ENCODE measurements at places on chromosomes 3 and 15.

DNA sequence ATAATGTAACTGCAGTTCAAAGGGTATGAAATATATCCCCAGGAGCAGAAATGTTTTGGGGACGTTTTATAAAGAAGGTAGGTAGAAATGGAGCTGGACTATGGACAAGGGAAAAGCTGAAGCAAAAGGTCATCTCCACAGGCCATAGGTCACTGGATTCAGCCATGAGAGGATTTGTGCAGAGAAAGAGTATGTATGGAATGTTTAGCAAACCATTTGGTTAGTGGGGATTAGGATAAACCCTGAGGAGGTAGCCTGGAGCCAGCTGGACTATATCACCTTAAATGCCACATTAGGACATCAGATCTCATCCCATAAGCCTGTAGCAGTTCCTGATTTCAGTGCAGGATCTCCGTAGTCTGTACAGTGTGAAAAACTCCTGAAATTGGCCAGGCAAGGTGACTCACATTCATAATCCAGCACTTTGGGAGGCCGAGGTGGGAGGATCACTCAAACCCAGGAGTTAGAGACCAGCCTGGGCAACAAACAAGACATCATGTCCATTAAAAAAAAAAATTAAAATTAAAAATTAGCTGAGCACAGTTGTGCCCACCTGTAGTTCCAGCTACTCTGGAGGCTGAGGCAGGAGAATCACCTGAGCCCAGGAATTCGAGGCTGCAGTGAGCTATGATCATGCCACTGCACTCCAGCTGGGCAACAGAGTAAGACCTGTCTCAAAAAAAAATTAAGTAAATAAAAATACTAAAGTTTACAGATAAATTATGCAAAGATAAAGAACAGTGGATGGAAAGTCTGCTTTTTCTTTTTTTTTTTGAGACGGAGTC lies 4.7 kb downstream of the IP6K1 start:
- no peak for DNase-seq

DNA sequence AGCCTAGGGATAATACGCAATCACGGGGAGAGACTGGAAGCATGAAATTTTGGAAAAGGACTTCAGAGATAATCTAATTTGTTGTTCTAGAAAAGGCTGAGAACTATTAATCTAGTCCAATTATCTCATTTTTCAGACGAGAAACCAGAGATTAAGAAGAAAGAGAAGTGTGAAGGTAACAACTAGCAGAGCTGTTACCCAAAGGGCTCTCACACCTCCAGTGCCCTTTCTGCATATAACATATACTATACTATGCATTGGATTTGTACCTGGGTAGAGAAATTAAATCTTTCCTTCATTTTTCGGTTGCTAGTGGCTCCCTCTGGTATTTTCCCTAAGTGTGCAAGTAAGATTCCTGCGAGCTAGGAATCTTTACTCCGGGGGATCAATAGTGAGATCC lies 13.4 kb upstream of the TM4SF19 start:
- no peak for DNase-seq

GRCh38 chr15:25422021-25422420 lies 16.8 kb downstream of the UBE3A start:
- DNase-seq: no peak

GRCh38 chr3:186217820-186218164 lies 108.9 kb upstream of the ETV5 start:
- no peak for DNase-seq

- DNase-seq: no peak
Observed at GRCh38 chr3:117441851-117442250, 732.3 kb downstream of the TUSC7 start.

GRCh38 chr3:16885593-16886302 lies 993 bp downstream of the PLCL2 start:
- DNase-seq: no peak

DNA sequence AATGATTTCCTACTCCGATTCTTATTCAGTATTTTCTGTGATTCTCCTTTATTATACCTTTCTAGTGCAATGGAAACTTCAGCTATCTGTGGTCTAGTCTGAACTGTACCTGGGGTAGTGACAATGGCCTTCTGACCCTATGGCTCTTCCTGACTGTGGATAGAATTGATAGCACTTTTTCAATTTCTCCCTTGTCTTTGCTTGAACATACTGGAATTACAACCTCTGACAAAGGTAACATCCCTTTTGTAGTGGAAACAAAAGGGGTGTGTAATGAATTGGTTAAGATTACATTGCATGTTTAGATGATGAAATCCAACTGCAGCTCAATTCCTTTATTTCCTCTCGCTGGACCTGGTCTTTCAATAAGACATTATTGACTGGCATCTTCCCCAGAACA lies 21.0 kb upstream of the SOX2 start:
- no peak for DNase-seq

DNA sequence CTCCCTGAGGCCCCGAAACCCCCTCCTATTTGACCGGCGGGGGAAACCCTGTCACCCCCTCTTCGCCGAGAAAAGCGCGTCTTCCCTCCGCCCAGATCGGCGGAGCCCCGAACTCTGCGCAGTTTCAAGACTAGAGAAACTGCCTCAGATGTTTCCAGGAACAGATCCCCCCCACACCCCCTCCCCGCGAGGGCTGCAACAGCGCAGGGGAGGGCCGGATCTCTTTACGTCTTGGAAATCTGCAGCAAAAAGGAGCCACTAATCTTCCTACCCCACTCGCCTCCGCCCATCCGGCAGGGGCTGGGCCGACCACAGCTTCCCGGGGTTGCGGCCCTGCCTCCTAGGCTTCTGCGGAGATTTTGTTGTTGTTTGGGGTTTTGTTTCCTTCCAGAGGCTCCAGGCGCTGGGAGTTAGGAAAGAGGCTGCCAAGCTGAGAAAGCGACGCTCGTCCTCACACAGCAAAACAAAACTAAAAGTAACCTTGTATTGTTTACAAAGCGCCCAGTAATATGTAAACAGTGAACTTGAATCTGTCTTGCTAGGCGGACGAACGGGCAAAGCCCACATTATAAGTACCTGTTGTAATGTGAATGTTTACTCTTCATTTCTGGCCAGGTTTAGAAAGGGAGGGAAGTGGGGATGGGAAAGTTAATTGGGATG lies 2.2 kb downstream of the FOXB1 start:
- peak; percentile 57 for DNase-seq

DNA sequence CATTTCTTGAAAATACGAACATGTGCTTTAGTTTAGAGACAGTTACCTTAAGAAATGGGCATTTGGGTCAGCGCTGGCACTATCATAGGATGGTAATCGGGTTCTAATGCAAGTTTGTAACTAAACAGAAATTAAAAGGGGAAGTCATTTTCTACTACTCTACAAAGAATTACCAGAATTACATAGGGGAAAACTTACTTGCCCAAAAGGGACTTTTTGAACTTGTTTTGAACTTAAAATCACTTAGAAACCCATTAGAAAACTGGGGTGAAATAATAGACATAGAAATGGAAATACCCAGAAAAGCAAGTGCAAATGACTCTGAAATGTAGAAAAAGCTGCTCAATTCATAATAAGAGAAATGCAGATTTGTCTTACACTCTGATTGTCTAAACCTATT lies 44.9 kb downstream of the SPATA16 start:
- DNase-seq: no peak

DNA sequence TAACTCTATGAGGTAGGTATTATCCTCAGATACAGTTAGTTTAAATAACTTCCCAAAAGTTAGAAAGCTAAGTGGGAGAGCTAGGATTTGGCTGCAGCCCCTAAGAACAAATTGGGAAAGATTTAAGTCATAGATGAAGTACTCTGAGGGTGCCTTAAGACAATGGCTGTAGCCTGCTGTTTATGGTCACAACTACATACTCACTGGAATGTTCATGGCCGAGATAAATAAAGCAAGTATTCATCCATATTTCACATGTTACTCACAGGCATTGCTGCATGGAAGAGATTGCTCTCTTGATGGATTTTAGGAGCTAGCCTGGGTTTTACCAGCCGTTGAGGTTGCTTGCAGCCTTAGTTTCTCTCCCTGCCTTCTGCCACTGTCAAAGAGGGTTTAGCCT lies 145.0 kb downstream of the CMSS1 start:
- DNase-seq: no peak

DNA sequence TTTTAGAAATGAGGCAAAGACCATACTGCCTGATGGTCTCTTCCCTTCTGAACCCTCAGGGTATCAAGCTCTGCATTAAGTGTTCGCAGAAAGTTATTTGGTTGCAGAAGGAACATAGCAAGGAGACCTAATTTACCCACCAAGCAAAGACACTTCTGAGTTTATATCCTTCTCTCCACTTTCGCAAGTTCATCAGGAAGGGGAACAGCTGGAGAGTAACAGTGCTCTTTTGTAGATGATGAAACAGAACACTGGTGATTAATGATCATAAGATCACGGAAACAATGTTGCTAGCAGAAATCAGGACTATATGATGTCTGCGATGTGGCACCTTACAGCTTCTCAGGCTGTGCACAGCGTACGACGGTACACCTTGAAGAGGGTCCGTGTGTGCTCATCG lies 62.1 kb downstream of the NCEH1 start:
- no peak for DNase-seq

DNA sequence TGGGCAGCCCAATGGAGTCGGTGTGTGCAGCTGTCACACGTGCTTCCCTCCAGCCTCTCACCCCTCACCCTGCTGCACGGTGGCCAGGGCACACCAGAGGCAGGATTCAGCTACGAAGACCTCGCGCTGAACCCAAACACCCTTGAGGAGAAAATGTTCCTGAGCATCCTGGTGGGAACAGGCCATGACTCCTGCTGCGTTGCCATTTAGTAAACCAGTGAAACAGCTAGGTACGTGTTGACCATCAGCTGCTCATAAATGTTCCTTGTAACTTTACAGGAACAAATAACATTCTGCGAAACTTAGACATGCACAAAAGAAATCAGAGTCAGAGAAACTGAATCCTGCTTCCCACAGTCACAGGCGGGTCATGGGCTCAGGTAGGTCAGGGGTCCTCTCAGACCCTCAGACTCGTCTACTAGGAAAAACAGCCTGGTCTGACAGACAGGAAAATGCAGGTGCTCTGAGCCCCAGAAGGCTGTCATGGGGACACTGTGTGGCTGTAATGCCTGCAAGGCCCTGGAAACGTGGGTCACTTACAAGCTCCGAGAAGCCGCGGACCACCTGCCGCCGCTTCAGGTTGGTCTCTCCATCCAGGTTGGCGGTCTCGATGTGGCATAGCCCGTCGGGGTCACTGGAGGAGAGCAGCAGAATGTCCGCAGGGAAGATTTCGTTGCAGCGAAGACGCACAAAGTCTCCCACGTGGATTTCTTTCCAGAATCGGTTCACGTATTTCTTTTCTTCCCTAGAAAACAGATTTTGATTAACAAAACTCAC lies 82.5 kb downstream of the ATP10A start:
- DNase-seq: no peak

DNA sequence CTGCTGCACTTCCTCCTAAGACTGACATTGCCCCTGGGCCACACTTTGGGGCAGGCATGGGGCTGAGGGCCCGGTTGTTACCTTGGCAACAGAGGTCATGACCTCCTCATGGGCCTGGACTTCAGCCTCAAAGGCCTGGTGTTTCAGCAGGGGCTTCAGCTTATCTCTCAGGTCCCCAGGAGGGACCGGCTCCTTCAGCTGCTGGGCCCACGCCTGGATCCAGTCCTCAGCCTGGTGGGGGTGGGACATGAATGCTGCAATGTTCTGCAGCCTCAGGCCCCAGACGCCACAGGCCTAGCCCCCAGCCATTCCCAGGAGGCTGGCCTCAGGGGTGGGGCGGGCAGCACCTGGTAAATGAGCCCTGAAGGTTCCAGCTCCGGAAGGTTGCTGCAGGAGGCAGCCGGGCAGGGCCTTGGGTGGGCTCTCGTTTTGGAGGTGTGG lies 27.6 kb downstream of the SPTBN5 start:
- DNase-seq: no peak

- DNase-seq: no peak
Observed at GRCh38 chr3:120198305-120198878, 86.6 kb downstream of the GPR156 start.

GRCh38 chr3:178406206-178406605 lies 130.0 kb upstream of the KCNMB2 start:
- no peak for DNase-seq
